ENCODE measurements at places on chromosomes 2 and 18. TPM values are rescaled to one million over a fixed set of nuclear protein-coding genes. Genes with fewer than 3 reads are reported as not detected.
A peak's percentile ranks its signal among the peaks of the same experiment; 100 is the strongest.

GRCh38 chr18:5851998-5852397 is 43.3 kb downstream of the TMEM200C start:
- no peak for DNase-seq

DNA sequence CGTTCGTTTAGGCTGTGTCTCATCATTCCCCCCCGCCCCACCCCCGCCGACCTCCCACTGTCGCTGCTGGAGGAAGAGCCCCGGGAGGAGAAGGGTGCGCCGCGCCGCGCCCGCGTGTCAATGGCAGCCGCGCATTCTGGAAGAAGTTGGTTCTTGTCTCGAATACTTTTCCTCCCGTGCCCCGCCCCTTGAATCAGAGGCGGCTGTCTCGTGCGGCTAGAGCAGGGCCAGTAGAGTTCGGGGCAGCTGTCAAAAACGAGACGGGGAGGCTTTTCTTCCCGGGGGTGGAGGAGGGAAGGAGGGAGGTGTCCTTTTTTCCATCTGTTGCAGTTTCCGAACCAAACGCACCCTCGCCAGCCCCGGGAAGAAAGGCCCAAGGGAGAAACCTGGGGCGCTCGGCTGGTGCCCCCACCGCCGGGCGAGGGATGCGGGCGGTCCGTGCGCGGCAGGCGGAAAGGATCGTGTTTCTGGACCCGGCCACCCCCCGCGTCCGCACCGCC is 410 bp upstream of the TGIF1 start:
- DNase-seq: peak; percentile 79

GRCh38 chr2:215982465-215982875 is 30.9 kb downstream of the MREG start:
- DNase-seq: no peak

- no peak for DNase-seq
These were observed 3.1 kb downstream of the B3GNT7 start for GRCh38 chr2:231398585-231398984.

- DNase-seq: no peak
These were observed 28.3 kb upstream of the PEX13 start for GRCh38 chr2:60989259-60989658.

- no peak for DNase-seq
These were observed 99.9 kb downstream of the CLIP4 start for GRCh38 chr2:29215073-29215472.

DNA sequence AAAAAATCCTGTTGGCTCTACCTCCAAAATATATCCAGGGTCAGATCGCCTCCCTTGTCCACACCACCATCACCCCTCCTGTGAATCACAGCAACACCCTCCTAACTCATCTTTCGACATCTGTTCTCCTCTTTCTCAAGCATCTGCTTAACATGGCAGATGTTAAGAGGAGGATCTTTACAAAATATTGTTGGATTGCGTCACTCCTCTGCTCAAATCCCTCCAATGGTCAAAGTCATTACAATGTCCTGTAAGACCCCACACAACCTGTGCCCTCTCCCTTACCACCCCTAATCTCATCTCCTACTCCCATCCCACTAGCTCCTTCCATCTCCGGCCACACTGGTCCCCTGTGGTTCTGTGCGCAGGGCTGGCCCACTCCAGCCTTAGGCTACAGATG is 36.8 kb upstream of the GBX2 start:
- no peak for DNase-seq

GRCh38 chr18:48800876-48801727 is 149.7 kb downstream of the SMAD7 start:
- DNase-seq: no peak

DNA sequence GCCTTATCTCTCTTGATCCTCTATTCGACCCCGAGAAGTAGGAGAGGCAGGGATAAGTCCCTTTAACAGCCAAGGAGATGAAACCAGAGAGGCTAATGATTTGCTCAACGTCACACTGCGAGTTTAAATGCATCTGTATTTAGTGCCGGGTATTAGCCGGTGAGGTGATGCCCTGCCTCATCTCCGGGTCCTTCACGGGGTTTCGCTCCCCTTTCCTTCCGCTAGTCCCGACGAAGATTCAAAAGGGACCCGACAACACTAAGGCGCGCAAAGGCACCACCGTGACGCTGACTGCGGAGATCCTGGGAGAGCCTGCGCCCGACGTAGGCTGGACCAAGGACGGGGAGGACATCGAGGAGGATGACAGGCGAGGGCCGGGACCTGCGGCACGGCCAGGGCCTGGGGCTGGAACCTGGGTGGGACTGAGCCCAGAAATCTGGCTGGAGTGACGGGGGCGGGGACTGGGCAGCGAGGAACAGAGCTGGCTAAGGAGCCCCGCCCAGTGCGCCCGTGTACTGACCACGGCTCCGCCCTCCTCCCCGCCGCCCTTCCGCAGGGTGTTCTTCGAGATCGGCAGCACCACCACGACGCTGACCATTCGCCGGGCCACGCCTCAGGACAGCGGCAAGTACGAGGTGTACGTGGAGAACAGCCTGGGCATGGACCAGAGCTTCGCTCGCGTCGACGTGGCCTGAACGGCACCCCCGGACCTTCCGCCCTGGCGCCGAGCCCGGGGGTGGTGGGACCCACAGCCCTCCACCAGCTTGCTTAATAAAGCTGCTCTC is 1.0 kb upstream of the GMPPA start:
- DNase-seq: peak; percentile 49

- DNase-seq: no peak
These were observed 117.5 kb upstream of the MEIS1 start for GRCh38 chr2:66317268-66317890.

DNA sequence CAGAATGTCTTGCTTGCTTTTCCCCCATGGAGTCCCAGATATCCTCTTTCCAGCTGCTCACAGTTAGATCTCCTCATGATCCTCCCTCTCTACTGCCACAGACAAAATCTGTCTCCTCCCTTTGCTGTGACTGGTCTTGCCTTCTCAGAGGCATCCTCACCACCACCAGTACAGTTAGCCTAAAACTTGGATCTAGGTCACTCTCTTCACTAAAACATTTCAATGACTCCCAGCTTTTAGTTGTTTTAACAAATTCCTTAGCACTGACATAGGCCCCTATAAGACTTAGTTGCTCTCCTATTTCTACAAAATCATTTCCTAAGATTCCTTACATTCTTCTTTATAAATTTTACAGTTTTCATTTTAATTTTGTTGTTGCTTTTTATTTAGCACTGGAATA is 734.2 kb upstream of the CHAC2 start:
- DNase-seq: no peak

DNA sequence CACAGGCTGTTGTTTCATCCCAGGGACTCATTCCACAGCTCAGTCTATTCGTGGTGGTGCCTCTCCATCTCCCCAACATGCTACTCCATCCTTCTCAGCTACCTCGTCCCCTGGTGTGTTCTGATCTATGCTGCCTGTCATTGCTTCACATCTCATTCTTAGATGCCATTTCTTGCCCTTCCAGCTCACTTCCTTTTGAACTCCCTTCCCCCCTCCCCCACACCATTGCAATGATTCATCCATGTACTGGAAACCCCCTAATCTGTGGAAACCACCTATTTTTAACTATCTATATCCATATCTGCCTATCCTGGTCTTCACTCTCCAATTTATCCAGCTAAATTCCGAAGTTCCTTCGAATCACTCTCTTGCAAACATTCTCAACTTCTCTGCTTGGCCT is 65.7 kb upstream of the PARD3B start:
- no peak for DNase-seq

- DNase-seq: no peak
These were observed 1371.5 kb upstream of the TMEFF2 start for GRCh38 chr2:193566276-193566675.

DNA sequence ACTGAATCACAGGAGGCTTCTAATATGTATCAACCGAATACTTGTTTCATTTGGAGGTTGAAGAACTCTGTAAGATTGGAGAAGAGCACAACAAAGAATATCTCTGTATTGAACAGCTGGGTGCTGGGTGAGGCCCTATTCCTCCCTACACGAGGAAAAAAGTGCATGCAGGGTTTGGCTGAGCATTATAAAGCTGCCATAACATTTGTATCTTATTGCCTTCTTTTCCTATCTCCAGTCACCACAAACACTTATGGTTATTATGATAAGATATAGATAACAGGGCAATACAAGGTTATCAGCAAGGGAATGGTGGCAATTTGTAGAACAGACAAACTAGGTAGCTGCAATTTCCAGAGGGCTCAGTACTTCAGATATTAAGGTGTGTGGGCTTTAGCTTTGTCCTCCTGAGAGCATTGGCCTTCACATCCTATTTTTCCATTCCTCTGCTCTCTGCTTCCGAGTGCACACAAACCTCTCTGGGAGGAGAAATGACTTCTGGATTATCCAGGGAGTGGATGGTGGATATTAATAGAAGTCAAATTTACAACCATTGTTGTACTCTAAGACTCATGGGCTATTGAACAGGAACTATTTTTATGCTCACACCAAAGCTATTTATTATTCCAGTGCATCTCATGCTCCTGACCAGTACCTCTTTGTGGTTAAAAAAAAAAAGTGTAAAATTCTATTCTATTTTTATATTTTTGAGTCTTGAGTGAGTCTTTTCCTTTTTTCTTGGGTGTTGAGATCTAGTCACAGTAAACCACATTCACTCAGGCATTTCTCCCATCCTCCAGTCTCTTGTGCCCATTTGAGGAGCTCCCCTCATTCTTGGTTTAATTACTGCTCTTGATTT is 248.4 kb downstream of the ETAA1 start:
- no peak for DNase-seq

DNA sequence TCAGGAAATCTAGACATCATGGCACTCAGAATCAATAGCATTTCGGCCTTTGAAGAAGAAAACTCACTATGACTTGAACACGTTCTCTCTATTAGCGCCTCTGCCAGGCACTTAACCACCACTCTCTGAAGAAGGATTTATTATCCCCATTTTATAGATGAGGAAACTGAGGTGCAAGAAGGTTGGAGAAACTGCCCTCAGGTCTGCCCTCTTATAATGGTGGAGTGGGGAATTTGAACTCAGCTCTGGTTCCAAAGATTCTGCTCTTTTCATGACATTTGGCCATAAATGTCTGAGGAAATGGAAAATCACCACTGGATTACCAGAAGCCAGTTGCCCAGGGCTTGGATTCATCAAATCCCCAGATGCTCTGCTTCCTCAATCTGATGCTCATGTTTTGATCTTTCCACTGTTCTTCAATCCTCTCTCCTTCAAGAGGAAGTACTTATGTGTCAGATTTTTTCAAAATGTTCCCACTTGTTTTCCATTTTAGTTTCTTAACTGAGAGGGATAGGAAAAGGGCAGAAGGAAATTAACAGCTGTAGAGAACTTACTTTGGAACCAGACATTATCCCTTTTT is 68.1 kb downstream of the ANTXR1 start:
- DNase-seq: no peak

- DNase-seq: no peak
These were observed 59.3 kb downstream of the PMAIP1 start for GRCh38 chr18:59959073-59959472.

DNA sequence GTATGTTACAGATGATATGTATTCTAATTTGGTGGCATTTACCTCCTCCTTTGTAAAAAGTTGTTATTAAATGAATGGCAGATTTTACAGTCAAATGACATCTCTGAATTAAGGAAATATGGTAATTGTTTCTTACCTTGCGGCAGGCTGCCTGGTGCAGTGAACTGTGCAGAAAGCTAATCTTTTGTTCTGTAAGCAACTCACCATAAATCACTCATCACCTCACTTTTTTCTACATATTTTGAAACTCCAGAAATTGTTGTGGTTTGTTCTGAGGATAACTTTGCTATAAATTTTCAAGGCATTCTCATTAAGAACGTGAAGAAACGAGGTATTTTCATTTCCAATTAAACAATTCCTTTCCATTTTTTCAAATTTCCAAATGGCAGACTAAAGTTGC is 52.7 kb downstream of the ST6GAL2 start:
- no peak for DNase-seq

GRCh38 chr2:84527137-84528129 is 11.1 kb downstream of the DNAH6 start:
- no peak for DNase-seq

DNA sequence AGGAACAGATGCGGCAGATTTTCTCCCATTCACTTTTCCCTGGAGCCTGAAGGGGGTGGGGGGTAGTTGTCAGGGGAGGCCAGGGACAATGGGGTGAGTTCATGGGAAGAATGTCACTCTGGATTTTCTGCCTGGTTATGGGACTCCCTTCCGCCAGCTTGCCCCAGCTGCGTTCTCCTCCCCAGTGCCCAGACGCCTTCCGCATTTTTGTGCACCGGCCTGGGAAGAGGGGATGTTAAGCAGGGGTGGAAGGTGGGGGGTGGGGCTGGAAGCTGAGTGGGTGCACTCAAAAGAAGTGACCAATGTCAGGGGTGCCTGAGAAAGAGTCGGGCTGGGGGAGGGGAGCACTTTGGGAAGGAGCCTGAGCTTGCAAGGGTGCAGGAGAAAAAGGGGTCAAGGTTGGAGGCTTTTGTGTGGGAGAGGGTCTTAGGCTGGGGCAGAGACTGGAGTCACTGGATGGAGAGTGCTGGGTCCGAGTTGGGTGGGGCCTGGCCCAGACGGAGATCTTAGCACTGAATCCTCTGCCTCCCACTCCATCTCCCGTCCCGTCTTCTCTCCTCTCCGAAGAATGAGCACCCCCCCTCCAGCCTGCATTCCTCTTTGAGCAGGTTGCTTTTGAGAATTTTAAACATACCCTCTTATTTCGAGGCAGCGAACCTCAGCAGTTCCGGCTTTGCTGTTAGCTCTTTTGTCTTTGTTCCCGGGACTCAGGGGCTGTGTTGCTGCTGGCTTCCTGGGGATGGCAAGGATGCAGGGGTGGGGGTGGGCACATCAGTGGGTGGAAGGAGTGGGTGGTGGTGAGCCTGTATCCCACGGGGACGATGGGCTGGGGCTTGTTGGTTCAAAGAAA is 2.7 kb downstream of the IGFBP2 start:
- no peak for DNase-seq

DNA sequence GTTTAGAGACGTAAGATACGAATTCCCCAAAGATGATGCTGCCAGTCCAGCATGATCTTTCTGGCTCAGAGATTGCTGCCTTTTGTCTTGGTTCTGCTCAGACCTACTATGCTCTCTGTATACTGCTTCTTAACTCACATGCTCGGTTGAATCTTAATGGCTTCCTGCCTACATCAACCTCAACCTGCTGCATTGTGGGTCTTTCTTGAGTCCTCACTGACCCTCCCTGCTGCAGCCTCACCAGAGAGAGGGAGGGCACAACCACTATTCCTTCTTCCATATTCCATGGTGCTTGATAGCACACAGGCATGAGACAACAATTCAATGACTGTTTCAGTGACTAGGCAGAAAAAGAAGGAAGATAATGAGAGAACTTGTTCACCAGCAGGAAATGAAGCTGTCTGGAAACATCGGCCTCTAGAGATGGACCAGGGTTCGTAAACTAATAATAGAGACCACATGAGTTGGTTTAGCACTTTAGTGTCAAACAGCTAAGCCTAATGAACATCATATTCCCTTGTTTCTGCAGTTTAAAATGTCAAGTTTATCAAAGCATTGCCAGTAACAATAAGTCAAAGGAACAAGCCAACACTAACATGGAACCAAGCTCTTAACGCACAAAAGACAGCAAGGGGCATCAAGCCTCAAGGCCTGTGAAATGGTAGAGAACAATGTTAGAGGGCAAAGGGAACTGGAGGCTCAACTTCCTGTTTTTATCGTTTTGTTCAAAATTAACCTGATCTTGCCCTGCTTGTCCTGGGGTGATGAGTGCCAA is 333.9 kb downstream of the PDE11A start:
- DNase-seq: no peak

The CNDP1 gene
- not detected for total RNA-seq

The EPC2 gene
- total RNA-seq: 26.5 TPM

The KCNE4 gene
- total RNA-seq: not detected

The DLGAP1 gene
- not detected for total RNA-seq

The CRYGC gene
- total RNA-seq: not detected

The CFLAR gene
- total RNA-seq: 95.0 TPM

The SPC25 gene
- 58.3 TPM for total RNA-seq

The SLC14A1 gene
- total RNA-seq: 3.8 TPM

The AOX1 gene
- total RNA-seq: 0.08 TPM

The TMEM247 gene
- total RNA-seq: not detected

The SIX3 gene
- not detected for total RNA-seq

The C2orf92 gene
- 5.5 TPM for total RNA-seq

The CCT7 gene
- 362 TPM for total RNA-seq

Data from activated CD8-positive, alpha-beta T cell treated with anti-CD3 and anti-CD28 coated beads, Interleukin-2, amount 10 ng/mL, durations not matched to agents 7 days and 5 days (primary cell).